Kidney tubule cell (primary cell): ENCODE measurements at places on chromosomes 3 and 15.
A peak's percentile ranks its signal among the peaks of the same experiment; 100 is the strongest.

DNA sequence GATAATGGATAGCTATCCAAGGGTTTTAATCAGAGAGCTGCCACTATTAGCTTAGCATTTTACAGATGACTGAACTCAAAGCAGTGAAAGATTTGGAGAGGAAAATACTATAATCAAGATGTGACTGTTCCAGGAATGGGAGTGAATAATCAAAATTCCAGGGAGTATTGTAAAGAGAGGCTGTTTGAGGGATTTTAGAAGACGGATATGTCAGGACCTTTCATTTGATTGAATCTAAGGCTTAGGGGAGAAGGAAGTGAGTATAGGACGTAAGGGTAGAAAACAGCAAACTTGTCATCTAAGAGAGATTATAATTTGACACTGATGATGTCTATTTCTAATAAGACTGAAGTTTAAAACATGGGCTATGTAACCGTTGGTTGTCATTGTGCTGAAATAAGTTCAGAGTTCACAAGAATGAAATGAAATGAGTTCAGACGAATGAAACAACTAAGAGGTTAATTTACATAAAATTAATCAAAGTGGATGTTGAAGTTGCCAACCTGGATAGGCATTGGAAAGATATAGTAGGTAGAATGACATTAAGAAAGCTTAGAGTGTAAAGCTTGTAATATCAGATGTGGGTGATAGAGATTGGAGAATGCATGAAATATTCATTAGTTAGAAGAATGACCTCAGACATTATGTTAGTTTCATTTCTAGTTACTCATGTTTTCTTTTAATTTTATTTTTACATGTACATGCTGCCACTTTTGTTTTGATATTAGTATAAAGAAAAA, 842.8 kb downstream of the SI start:
- DNase-seq, result peak; percentile 26

GRCh38 chr3:47410801-47411646, 30.2 kb downstream of the PTPN23 start:
- no peak for DNase-seq

DNA sequence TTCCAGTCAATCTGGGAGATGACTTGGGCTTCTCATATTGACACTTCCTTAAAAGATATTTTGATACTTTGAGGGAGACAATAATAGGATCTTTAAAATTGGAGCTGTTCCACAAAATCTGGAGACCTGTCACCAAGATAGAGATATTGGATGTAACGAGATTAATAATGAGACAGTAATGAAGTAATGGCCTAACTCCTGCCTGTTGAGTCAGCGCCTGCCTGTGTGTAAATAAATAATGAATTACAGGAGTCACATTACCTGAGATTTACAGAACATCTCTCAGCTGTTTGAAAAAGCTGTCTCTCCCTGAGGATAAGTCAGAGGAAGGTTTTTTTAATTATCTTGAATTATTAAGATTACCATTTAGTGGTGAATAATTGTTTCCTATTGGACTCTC, 43.8 kb upstream of the MITF start:
- DNase-seq, result peak; percentile 25

- peak; percentile 22 for DNase-seq
These were observed 304.5 kb downstream of the RBMS3 start for GRCh38 chr3:29585368-29585767.

DNA sequence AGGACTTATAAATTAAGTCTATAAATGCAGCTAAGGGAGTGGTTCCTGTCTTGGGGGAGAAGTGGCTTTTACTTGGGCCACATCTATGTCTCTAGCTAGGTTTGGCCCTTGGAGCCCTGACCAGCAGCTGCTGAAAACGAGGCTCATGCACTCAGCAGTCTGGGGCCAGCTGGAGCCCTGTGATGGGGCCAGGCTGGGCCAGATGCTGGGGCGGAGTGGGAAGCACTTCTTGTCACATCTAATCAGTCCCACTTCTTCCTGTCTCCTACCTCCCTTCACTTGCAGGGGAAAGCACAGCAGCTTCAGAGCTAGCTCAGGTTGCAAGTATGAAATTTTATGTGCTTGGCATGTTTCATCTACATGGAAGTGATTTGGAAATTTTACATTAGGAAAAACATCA, 209.9 kb upstream of the ROPN1 start:
- DNase-seq, result no peak

DNA sequence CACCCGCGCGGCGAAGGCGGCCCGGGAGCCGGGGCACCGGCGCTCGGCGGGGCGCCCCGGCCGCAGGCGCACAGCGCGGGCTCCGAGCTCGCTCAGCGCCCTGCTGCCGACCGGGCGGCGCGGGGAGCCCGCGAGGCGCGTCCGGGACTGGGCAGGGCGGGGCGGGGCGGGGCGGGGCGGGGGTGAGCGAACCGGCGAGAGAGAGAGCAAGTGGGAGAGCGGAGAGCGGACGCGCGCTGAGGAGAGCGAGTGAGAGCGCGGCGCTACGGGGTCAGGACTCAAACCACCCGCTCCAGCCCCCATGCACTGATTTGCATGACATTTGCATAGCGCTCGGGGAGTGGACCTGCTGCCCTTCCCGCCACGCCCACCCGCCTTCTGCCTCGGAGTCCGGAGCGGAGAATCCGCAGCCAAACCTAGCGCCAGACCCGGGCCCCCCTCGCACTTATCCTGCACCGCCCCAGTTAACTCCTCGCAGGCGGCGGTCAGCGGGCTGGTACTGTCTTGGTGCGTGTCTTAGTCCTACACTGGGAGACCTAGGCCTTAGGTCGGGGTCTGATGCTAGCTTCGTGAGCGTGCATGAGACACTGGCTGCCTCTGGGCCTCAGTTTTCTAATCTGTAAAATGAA, at the start of gene MYLK:
Gene MYLK, minus strand, starts transcription at position 130 of the 629 bp plus-strand sequence. CDS start 90,491 bp downstream, outside the sequence.
- peak; percentile 93 for DNase-seq

GRCh38 chr3:13927295-13927694, 47.4 kb upstream of the WNT7A start:
- DNase-seq, result no peak

DNA sequence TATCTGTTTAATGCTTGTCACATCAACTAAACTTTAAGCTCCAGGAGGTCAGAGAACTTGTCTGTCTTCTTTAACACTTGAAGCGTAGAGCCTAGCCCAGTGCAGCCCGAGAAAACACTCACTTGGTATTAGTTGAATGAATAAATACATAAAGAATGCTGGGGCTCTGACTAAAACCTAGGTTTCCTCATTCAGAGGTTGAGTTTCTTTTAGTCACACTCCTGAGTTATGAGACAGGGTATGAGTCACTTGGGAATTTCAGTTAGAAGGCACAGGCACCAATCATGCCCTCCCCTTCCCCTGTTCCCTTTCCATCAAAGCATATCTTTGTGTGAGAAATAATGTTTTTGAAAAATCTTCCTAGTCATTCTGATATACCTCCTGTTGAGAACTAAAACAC, 589.8 kb upstream of the DPPA4 start:
- peak; percentile 99 for DNase-seq
